ENCODE measurements at places on chromosomes 2 and 18.

GRCh38 chr2:219057709-219058540 is 2.8 kb downstream of the IHH start:
- DNase-seq, result no peak

GRCh38 chr2:198930170-198930569 is 527.6 kb downstream of the SATB2 start:
- DNase-seq, result no peak

DNA sequence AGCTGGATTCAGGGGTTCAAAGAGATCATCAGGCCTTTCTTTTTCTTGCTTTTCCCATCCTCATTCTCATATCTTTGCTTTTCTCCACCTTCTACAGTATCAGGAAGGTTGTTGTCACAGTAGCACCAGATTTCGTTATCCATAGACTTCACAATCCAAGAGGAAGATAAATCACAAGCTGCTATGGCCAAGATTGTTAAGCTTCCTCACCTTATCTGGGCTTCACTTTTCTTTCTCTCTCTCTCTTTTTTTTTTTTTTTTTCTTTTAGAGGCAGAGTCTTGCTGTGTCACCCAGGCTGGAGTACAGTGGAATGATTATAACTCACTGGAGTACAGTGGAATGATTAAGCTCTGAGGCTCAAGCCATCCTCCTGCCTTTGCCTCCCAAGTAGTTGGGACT is 93.5 kb downstream of the TTC27 start:
- DNase-seq, result no peak

DNA sequence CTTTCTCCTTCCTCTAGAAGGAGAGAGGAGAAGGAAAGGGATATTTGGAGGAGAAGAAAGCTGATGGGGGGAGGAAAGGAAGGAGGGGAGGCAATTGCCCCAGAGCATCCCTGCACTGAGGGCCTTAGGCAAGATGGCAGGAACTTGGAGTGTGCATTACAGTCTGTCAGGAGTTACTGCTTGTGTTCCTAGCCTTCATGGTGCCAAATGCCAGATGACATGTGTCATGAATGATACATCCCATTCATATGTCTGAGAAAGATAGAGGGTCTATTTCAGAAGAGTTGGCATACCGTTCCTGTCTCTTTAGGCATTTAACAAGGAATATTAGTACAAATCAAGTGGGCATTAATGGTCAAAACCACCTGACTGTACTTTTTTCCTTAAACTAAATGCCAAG is 232.1 kb upstream of the NT5C1B start:
- DNase-seq, result no peak

- no peak for DNase-seq
These were observed 101.5 kb upstream of the NEDD4L start for GRCh38 chr18:57942493-57942892.

DNA sequence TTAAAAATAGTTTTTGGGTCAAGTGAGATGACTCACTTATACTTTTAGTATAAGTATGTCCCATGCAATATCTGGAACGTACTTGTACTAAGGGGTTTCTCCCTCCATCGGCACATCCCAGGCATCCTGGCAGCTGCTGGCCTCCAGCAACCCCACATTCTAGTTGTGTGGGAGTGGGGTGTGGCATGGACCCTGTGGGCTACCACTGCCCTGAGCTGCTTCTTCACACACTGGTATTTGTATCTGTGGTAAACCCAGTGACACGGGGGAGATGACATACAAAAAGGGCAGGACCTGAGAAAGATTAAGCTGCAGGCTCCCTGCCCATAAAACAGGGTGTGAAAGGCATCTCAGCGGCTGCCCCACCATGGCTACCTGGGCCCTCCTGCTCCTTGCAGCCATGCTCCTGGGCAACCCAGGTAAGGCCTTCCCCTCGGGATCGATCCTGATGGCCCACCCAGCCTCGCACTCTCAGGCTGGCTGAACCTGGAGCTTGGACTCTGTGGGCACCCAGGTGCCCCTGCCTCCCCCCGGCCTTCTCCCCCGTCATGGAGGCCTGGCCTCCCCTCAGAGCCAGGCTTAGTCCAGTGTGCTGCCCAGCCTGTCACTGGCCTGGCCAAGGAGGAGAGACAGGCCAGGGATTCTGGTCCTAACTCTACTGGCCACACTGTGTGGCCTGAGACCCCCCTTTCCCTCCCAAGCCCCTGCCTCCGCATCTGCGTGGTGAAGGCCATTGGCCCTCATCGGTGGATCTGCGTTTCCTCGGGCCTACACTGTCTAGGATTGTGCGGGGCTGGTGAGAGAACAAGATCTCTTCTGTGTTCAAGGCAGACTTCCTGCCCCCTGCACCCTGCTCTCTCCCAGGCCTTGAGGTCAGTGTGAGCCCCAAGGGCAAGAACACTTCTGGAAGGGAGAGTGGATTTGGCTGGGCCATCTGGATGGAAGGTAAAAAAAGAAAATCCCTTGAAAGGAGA is at the start of gene GNLY:
TSS of gene GNLY (plus strand) at position 307 of the 974 bp plus-strand sequence. CDS start at position 368, 61 bp downstream.
- no peak for DNase-seq

DNA sequence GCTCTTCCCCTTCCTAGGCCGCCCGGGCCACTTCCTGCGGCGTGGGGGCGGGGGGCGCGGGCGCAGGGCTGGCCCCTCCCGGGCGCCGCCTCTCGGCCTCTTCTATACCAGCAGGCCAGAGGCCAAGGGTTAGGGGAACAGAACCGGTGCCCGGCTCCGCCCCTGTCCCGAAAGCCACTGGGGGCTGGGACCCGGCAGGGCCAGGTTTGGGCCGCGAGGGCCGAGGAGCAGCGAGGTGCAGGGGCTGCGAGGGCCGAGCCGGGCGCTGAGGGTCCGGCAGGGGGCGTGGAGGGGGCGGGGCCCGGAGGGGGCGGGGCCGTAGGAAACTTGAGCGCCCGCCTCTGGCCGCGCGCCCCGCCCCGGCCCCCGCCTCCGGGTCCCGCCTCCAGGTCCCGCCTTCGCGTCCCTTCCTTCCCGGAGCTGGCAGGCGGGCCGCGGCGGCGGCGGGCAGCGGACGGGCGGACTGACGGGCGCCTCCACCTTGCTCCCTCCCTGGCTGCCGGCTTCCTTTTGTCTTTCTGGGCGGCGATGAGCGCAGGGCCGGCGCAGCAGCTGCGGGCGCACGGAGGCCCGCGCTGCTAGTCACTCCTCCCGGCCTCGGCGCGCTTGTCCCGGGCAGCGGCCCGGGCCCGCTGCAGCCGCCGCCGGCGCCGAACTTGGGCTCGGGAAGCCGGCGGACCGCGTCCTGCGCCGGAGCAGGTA is at the start of gene HPCAL1:
TSS of gene HPCAL1 (plus strand) at position 426 of the 702 bp plus-strand sequence. CDS start 116,854 bp downstream, outside the sequence.
- no peak for DNase-seq

DNA sequence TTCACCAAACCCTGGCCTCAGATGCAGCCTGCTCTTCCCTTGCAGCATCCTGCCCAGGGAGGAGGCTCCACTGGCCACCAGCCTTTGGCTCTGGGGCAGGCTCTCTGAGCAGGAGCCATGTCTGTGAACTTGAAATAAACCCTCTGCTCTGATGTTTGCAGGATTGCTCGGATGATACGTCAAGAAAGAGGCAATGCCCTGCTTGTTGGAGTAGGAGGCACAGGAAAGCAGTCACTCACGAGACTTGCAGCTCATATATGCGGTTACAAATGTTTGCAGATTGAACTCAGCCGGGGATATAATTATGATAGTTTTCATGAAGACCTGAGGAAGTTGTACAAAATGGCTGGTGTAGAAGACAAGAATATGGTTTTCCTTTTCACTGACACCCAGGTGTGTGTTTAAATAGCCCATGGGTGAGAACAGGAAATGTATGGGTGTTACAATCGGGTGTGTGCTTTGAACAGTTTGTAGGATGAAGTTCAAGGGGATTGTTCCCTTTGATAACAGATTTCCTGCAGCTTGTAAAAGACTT is 177.9 kb downstream of the DNAH6 start:
- no peak for DNase-seq

DNA sequence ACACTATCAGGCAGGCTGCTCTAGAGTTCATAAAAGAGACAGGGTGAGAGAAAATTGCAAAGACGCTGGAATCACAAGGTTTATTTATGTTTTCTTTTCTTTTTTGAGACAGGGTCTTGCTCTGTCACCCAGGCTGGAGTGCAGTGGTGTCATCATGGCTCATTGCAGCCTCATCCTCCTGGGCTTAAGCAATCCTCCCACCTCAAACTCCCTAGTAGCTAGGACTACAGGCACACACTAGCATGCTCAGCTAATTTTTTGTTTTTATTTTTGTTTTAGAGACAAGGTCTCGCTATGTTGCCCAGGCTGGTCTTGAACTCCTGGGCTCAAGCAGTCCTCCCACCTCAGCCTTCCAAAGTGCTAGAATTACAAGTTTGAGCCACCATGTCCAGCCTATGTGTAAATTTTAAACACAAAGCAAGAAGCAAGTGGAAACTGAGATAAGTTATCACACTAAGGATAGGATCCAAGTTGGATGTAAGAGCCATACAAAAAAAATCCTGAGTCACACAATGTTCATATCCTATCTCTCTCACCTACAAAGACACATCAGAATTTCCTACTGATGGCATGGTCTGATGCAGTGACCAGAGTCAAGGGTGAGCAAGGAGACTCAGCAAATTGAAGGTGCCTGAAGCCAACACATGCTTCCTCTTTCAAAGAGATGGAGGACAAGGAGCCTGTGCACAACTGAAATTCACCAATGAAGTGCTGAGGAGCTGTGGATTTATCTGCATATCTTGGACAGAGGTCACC is 31.4 kb downstream of the MYL12B start:
- DNase-seq, result no peak

DNA sequence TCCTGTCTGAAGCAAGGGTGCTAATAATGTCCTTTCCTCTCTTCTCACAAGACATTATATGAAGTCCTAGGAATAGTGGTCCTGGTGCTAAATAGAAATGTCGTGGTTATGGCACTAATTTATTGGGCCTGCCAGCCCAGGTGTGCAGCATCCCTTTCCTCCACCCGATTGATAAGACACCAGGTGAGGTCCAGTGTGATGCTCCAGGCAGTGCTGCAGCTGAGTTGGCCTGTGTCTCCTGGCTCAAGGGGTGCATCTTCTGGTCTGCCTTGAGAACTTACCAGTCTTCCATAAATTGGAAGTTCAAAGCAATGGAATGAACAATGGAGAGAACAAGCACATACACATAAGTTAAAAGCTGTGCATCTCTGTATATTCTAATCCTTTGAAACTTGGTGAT is 26.9 kb downstream of the CRIM1 start:
- no peak for DNase-seq

GRCh38 chr2:138323382-138324067 is 178.0 kb upstream of the SPOPL start:
- no peak for DNase-seq

GRCh38 chr18:10387399-10387798 is 67.0 kb upstream of the APCDD1 start:
- DNase-seq, result no peak

DNA sequence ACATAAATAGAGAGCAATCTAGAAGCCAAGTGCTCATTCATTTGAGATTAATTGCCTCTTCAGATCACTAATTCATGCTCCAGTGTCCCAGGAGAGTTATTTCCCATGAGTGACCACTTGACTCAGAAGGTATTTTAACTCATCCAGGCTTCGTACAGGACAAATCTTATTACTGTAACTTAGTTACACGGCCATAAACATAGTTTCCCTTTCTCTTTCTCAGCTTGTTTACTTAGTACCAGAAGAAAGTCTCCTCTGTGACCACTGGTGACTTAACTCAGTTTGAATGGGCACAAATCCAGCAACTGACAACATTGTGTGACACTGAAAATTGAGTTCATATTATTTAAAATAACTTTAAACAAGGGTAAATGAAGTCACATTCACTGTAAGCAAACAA is 25.3 kb downstream of the MMADHC start:
- DNase-seq, result no peak

Measured in NCI-H2081 treated with DMSO at 0.1 percent for 48 hours (cell line).